ENCODE measurements at places on chromosomes 11 and 22.

- DNase-seq: no peak
Measured at GRCh38 chr11:81825346-81825745, 908.3 kb downstream of the FAM181B start.

- peak; percentile 49 for DNase-seq
Measured at GRCh38 chr22:20430720-20431510, 6.7 kb downstream of the SCARF2 start.

DNA sequence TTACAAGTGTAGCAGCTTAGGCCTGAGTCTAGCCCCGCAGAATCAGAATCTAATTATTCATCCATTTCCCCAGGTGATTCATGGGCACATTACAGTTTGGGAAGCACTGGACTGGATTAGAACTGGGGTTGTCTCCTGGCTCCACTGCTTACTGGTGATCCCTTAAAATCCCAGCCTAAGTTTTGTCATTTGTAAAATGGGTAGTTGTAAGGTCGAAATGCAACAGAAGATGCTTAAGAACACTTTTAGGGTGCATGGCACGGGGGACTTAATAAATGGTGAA lies 1.3 kb downstream of the STX3 start:
- DNase-seq: no peak

DNA sequence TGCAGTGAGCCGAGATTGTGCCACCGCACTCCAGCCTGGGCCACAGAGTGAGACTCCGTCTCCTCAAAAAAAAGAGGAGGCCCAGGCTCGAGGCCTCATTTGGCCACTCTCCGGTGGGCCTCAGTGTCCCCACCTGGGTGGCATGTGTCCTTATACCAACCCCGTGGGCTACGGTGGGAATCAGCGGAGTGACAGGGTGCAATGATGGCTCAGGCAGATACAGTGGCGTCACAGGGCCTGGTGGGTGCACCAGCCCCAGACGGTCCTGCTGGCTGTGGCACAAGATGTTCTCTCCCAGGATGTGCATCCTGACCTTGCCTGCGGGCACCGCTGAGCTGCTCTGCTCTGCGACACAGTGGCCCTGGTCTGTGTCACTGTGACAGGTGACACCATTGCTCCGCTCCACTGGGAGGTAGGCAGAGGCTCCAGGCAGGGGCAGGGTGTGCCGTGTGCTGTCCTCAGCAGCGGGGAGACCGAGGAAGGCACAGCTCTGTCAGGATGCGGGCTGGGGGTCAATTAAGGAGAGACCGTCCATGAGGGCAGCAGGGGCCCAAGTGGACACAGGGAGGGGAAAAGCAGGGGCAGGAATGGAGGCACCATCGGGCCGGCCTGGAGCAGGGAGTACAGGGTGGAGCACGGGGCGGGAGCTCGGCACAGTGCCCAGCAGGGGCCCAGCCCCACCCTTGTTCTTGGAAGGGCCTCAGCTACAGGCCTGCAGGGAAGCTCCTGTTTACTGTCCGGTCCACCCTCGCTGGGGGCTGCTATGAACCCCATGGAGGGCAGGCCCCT lies 21.7 kb upstream of the TH start:
- DNase-seq: no peak

DNA sequence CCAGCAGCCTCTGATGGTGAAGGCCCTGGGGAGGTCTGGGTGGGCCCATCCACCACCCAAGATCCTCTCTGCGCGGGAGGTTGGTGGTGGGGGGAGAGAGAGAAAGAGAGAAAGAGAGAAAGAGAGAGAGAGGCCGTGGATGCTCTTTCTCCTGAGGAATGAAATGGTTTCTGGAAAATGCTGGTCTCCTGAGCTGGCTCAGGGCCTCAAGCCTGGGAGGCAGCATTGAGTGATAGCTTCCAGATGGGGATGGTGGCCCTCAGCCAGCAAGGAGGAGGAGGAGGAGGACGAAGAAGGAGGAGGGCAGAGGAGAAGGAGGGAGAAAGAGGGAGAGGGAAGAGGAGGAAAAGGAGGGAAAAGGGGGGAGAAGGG lies 4.6 kb downstream of the TSPAN32 start:
- no peak for DNase-seq

DNA sequence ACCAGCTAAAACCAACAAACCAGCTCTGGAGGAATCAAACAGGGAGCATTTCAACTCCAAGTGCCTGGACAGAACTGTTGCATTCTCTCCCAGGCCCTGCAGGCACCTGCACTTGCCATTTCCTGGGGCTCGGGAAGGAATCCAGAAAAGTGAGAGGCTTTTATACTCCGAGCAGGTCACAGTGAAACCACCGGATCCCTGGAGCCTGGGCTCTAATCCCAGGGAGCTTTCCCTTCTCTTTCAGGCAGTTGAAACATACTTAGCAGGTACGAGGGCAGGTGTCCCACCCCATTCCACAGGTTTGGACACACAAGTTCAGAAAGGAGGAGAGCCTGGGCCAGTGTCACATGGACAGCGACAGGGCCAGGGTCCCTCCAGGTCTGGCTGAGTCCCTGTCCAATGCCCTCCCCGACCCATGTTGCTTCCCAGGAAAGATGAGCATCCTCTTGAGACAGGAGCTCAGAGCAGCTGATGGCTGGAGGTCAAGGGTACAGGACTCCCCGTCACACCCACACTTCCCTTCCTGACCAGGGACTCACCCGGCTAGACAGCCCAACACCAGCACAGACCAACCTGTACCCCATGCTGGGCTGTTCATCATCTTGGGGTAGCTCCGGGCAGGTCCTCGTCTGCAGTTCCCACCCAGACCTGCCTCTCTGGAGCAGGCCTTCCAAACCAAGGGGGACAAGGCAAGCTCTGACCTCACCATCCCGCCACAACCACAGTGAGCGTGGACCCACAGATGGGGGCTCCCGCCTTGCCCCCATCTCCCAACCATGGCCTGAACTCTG lies 49.9 kb upstream of the CD5 start:
- DNase-seq: no peak

DNA sequence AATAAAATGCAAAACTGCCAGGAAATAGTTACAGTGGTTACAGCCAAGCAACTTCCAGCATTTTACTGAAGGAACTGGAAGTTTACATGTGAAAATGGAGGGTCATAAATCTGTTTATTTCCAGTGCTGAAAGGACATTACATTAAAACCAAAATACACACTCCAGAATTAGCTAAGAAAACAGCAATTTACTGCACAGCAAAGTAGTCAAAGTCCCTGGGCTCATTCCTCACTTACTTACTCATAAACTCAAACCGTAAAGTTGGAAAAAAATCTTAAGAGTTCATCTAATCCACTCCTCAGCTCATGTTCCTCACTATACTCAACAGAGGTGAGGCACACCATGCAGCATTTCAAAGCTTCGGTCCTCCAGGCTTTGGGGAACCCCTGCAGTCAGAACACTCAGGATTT lies 17.4 kb downstream of the CTSC start:
- DNase-seq: no peak

GRCh38 chr11:32817852-32818183 lies 11.9 kb upstream of the PRRG4 start:
- no peak for DNase-seq

DNA sequence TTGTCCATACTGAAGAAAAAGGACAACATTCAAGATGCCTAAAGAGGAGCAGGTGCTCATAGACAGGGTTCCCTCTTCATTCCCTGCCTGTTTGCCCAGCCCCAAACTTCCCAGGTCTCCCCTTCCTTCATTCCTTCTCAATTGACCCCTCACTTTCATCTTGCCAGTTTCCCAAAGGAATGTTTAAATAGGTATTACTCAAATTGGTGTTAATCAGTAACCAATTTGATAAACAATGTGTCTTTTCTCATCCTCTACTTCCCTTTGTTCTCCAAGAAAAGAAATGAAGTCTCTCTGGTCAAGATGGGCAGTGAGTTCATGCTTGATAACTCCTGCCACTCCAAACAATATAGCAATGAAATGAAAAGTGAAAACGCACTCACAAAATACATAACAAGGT lies 101.9 kb downstream of the TMPRSS5 start:
- DNase-seq: no peak

GRCh38 chr11:112042161-112042960 lies 17.2 kb downstream of the DLAT start:
- no peak for DNase-seq

DNA sequence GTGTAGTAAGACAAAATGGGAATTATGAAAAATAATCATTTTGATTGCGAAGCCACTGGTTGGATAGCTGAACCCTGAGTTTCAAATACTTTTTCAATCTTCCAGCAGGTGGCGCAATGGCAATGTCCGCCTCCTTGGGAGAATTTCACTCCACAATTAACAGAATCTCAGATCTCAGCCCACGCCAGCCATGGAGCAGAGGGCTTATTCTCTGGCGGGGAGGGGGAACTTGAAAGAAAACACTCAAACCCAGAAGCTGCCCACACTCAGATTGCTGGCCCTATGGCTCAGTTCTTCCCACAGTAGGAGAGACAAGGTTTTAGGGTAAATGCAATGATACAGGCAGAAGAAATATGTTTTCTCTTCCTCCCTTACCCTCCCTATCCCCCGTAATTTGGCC lies 38.7 kb upstream of the RCN1 start:
- DNase-seq: peak; percentile 33

GRCh38 chr11:122977470-122978298 lies 4.0 kb downstream of the BSX start:
- DNase-seq: no peak

GRCh38 chr11:121575963-121576290 lies 123.2 kb upstream of the SORL1-AS1 start:
- no peak for DNase-seq

GRCh38 chr11:42925916-42926315 lies 385.9 kb upstream of the API5 start:
- no peak for DNase-seq

DNA sequence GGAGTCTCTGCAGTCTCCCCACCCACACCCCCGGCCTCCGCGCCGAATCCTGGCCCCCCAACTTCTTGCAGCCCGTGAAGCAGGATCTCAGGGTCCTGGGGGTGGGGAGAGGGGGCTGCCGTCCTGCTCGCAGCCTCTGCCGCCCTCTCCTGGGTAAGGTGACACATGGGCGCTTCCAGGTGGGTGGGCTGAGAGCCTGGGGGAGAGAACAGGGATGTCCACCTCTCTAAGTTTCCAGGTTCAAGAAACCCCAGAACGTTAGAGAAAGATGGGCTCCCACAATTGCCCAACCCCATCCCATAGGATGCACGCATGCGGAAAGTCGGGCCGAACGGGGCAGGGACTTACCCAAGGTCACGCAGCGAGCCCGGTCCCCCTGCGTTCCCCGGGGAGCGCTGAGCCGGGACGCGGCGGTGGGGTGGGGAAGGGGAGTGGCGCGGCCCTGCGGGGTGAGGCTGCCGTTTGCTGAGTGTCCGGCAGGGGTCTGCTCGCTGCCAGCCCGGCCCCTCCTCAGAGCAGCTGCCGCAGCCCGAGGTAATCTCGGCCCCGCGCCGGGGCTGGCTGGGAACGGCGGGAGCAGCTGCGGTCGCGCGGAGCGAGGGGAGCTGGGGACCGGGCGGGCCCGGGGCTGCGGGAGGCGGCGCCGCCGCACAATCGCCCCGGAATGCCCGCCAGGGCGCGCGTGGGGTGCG lies 705 bp upstream of the CAPN1 start:
- DNase-seq: peak; percentile 41

- no peak for DNase-seq
Measured at GRCh38 chr11:75280770-75281468, 40.3 kb downstream of the TPBGL start.

GRCh38 chr11:2156416-2157182 lies 4.4 kb downstream of the INS start:
- peak; percentile 52 for DNase-seq

- no peak for DNase-seq
Measured at GRCh38 chr11:116910378-116910777, 73.0 kb upstream of the APOA1 start.

DNA sequence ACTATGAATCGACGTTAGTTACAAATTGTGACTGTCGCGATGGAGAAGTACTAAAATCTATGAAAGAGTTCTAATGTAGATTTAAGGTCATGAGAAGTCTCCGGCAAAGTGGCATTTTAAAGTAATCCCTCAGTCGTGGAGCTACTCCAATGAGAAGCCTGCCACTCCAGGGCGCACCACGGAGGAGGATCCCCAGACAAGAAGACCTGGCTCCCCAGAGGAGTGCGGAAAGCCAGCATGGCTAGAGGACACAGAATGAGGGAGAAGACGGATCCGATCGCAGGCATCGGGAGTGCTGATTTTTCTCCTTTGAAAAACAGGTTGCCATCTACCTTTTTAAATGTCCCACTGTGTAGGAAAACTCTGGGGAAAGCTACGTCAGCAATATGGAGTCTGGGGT lies 141.6 kb upstream of the TEAD1 start:
- DNase-seq: no peak

DNA sequence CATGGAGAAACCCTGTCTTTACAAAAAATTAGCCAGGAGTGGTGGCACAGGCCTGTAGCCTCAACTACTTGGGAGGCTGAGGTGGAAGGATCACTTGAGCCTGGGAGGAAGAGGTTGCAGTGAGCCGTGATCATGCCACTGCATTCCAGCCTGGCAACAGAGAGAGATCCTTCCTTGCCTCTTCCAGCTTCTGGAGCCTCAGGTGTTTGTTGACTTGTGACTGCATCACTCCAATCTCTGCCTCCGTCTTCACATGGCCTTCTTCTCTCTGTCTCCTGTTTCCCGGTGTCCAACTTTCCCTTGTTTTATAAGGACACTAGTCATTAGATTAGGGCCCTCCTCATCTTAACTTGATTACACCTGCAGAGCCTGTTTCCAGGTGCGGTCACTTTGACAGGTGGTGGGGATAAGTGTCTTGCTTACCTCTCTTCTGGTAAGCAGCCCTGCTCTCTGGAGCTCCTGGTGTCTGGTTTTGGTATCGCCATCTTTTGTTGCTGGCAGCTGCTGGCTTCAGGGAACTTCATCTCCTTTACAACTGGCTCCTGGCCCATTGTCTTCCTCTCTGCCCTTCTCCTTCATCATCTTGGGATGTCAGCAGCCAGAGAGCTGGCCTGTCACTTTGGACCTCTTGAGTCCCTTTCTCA lies 8.2 kb upstream of the USP2 start:
- DNase-seq: no peak

DNA sequence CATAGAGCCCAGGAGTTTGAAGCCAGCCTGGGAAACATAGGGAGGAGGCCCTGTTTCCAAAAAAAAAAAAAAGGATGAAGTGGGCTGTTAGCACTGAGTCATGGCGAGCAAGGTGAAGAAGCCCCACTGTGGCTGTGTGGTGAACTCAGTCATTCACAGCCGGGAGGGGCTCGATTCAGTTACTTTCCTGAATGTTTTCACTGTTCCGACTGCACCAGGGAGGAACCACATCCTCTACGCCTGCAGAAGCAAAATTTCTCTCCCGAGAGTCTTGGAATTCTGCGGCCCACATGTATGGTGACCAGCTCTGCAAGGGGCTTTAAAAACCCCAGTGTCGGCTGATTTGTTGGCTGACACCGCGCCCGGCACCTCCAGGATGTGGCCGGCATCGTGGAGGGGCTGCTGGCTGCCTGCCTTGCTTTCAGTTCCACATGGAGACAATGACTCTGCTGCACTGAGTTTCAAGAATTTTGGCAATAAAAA lies 27.8 kb upstream of the GRAMD4 start:
- DNase-seq: peak; percentile 31

GRCh38 chr22:22881116-22882000 lies 6.3 kb upstream of the IGLL5 start:
- no peak for DNase-seq

GRCh38 chr11:107222916-107223460 lies 204.7 kb upstream of the GUCY1A2 start:
- no peak for DNase-seq
